ENCODE measurements at places on chromosomes 16 and 17. TPM values are rescaled to one million over a fixed set of nuclear protein-coding genes. Genes with fewer than 3 reads are reported as not detected.

TXNDC11 gene
- total RNA-seq = 21.3 TPM

DNAH9 gene
- not detected for total RNA-seq

BEAN1 gene
- 2.3 TPM for total RNA-seq

SSTR5 gene
- total RNA-seq = 6.6 TPM

DNASE1L2 gene
- not detected for total RNA-seq

ODF4 gene
- not detected for total RNA-seq

HS3ST3B1 gene
- 3.9 TPM for total RNA-seq

OR2C1 gene
- not detected for total RNA-seq

KRTAP16-1 gene
- total RNA-seq = not detected

TEKT1 gene
- total RNA-seq = not detected

CHST6 gene
- total RNA-seq = 0.32 TPM

CHRNE gene
- total RNA-seq = 0.46 TPM

NCBP3 gene
- total RNA-seq = 13.0 TPM

TP53TG3 gene
- total RNA-seq = not detected

All from heart left ventricle (tissue), 16 donors.